Activated T-cell treated with anti-CD3 and anti-CD28 coated beads for 24 hours (primary cell): ENCODE measurements at places on chromosomes 4 and X.

DNA sequence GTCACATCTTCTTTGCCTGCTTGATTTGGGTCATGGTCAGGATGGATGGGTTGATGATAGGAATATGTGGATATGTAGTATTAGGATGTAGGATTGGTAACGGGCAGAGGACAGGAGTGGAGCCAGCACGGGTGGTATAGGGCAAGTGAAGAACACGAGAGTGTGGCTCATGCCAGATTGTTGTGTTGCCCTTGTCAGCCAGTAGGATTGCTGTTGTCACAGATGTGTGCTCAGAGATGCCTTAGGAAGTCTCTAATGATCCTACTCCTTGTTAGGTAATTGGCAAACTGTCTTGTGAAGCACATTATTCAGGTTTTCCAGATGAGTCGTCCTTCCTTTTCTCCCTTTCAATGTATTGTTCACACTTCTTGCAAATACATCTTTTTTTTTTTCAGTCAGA lies 5.5 kb downstream of the ATP10D start:
- no peak for DNase-seq

DNA sequence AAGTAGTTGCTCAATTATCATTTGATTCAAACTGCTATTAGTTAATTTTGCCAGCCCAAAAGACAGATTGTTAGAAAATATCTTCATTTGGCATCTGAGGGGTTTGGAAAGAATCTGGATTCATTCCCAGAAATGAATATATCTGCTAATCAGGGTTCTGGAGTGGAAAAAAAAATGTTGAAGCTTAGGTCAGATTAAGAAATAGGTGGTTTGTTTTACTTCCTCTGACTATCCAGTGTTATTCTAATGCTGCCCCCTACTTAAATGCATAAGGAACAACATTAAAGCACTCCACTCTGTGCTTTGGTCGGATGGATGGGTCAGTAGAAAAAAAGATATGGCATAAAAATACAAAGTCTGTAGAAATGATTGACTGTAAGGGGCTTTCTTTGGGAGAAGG lies 89.0 kb downstream of the LUZP4 start:
- DNase-seq = no peak

DNA sequence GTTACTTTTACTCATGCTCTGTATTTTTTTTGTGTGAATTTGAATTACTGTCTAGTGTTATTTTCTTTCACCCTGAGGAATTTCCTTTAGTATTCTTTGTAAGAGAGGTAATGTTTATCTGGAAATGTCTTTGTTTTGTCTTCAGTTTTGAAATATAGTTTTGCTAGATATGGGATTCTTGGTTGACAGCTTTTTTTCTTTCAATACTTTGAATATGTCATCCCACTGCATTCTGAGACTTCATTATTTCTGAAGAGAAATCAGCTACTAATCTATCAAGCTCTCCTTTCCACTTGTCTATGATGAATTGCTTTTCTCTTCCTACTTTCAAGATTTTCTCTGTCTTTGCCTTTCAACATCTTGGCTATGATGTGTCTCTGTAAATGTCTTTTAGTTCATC lies 217.0 kb upstream of the CASK start:
- DNase-seq = no peak

DNA sequence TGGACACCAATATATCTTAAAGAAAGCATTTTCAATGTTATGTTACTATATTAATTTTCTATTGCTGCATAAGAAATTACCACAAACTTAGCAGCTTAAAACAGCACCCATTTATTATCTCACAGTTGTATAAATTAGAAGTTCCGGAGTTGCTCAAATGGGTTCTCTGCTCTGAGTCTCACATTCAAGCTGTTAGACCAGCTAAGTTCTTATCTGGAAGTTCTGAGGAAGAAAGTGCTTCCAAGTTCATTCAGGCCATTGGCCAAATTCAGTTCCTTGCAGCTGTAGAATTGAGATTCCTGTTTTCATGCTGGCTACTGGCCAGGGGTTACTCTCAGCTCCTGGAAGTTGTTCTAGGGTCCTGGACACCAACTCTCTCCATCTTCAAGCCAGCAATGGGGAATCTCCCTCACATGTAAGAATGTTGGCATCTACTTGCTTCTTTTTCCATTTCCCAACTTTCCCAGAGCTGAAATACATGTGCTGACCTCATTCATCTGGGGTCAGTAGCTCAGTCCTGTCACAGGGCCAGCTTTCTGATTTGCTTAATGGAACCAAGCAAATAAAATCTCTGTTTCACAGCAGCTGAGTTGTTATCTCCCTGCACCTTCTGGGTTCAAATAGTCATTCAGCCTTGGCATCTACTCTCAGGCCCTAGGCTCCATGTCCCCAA lies 99.6 kb upstream of the INTU start:
- DNase-seq = no peak

DNA sequence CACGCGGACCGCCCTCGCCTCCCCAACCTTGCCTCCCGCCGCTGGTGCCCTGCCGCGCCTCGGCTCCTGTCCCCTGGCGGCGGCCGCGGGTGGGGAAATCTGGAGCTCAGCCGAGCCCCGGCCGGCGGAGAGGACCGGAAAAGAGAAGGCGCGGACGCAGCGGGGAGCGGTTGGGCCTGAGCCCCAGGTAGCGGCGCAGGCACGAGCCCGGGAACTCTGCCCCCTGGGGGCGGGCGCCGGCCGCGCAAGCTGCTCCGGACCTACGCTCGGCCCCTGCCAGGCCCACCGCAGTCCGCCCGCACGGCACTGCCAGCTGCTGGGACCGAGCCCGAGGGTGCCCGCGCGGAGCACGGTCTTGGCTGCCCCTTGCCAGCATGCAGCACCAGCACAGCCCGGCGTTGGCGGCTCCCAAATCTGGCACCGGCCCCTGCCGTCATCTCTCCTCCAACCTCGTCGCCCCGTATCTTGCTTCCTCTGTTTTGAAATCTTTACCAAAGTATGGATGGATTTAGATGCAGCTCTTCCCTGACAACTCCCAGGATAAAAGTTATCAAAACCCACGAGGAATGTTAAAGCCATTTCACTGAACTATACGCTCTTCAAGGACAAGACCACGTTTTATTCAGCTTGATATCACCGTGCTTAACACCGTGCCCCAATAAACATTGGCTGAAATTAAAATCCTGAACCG lies at the start of gene PRSS12:
PRSS12 (minus strand) TSS at position 161 of the 691 bp plus-strand sequence. CDS start 283 bp downstream, outside the sequence.
- DNase-seq = peak; percentile 18

DNA sequence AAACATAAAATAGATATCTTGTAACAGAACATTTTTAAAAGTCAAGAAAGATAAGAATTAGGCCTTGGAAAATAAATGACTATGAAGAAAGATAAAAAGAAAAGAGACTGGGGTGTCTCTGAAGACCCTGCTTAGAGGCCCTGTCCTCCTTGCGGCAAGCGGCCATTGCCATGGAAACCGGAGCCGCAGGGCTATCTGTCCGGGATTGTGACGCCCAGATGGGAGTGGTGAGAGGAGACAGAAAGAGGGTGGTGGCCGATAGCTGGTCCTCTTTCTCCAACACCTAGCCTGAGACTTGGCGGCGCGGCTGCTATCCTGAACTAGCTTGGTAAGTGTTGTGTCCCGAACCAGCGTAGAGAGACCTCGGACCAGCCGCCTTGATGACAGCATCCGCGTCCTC lies at the start of gene DUSP21:
DUSP21 (plus strand) TSS at position 269 of the 400 bp plus-strand sequence; CDS start at position 381, 112 bp downstream.
- no peak for DNase-seq

- DNase-seq = no peak
Observed at GRCh38 chr4:81912376-81913030, 440.8 kb upstream of the RASGEF1B start.

DNA sequence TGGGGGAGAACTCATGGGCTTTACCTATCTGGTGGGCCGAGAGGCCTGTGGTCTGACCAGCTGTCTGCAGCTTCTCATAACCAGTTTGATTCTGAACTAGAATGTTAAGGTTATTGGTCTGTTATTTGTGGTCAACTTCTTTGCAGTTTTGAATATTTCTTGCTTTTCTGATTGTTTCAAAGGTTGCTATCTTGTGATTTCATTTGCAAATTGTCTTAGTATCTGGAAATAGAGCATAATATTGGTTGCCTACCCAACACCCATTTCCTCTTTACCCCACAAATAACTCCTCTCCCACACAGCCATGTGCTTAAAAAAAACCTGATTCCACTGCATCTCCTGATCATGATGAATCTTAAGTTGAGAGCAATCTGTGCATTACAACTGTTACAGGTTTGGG lies 39.1 kb upstream of the BMP2K start:
- no peak for DNase-seq

DNA sequence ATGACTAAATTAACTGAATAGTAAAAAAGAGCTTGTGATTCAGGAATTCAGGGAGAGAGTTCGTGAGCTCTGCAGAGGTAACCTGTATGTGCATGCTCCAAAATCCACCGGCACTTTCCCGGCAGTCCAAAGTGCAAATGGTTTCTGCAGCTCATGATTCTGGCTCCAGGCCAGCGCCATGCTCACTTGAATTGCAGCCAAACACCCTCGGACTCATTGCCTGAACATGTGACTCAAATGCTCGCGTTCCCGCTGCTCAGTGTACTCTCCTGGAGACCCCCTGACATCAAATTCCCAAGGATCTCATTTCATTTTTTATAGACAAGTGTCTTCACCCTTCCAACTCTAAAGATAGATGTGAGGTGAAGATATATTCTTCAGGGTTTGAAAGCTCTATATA lies 44.1 kb upstream of the SH3RF1 start:
- no peak for DNase-seq

GRCh38 chr4:183249854-183250253 lies 70.2 kb downstream of the CLDN22 start:
- DNase-seq = no peak

DNA sequence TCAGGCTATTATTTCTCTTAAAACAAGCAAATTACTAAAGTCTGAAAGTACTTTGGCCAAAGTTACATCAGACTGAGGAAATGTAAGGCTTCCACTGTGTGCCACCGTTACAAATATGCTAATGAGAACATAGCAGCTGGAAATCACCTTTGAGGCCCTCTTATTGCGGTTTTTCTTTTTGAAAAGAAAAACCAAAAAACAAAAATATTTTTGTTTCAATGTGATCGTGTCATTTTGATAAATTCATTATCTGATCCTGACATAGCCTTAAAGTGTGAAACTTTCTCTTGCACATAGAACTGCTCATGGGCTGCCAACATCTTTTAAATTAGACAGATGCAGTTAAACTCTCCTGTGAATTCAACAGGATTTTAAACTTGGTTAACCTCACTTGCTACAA lies 2.8 kb upstream of the TIFA start:
- no peak for DNase-seq
